ENCODE measurements at places on chromosomes 1 and 21. TPM values are rescaled to one million over a fixed set of nuclear protein-coding genes. Genes with fewer than 3 reads are reported as not detected.

Gene LCK
- 0.29 TPM for total RNA-seq

DNA sequence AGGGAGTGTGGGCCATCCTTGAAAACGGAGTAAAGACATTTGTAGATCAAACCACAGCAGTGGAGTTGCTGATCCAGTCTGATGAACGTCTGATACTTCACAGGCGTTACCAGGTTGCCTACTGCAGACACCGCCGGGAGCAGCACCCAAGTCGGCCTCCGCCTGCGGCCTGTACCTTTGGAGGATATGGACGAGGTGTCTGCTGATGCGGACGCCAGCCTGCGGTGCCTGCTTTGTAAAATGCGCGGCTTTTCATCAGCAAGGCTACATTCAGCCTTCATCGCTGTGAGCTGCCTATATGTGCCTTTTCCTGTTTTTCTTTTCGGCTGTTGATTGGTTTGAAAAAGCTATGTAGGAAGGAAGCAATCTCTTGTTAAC is 16.0 kb downstream of the SLX9 start:
- H3K4me3 ChIP-seq, result no peak overlapping the region
- H3K4me1 ChIP-seq, result peaks cover 15% of the 10 kb centered on the region
- no peak overlapping the region for H3K27ac ChIP-seq
- DNase-seq, result no peak
- H3K36me3 ChIP-seq, result peaks cover 18% of the 10 kb centered on the region

Gene SAMD11
- total RNA-seq, result 7.7 TPM

DNA sequence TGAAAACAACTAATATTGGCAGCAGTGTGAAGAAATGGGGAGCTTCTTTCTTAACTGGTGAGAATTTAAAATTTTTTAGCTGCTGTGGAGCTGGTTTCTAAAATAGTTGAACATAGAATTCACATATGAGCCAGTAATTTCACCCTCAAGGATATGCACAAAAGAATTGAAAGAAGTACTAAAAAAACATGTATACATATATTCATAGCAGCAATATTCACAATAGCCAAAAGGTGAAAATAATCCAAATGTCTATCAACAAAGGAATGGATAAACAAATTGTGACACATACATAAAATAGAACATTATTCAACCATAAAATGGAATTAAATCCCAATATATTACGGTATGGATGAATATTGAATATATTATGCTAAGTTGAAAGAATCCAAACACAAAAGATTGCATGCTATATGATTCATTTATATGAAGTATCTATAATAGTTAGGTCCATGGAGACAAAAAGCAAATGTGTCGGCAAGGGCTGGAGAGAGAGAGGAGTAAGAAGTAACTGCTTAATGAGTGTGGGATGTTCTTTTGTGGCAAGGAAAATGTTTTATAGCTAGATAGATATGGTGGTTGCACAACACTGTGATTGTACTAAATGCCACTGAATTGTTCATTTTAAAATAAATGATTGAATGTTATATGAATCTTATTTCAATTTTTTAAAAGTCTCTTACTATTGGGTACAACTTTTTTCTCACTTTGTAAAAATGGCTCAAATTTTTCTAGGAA is 14.8 kb upstream of the COL11A1 start:
- H3K4me3 ChIP-seq, result no peak overlapping the region
- H3K4me1 ChIP-seq, result no peaks in the 10 kb centered on the region
- H3K27me3 ChIP-seq, result no peaks in the 10 kb centered on the region

GRCh38 chr1:119984771-119985170 is 84.7 kb downstream of the NOTCH2 start:
- DNase-seq, result no peak
- no peaks in the 10 kb centered on the region for H3K27me3 ChIP-seq
- peaks cover 29% of the 10 kb centered on the region for H3K36me3 ChIP-seq
- H3K4me1 ChIP-seq, result peaks cover 60% of the 10 kb centered on the region
- H3K27ac ChIP-seq, result peak overlapping the region; percentile 90

DNA sequence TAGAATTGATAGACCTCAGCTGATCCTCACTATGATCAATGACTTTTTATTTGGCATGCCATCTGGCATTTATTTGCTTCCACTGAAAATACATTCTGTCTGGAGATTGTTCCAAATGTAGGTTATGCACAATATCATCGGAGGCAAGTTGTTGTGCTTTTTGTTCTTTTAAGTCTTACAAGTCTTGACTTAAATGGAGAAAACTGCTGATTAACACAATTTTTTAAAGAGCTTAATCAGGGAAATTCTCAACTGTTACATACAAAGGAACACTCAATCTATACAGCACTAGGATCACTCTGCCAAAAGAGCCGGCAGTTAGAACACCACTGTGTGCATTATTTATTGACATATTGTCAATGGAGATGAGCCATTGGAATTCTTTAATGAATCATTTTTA is 19.2 kb downstream of the CYYR1 start:
- H3K36me3 ChIP-seq, result no peaks in the 10 kb centered on the region
- no peak overlapping the region for H3K27ac ChIP-seq
- no peaks in the 10 kb centered on the region for H3K27me3 ChIP-seq
- H3K4me3 ChIP-seq, result no peak overlapping the region
- no peaks in the 10 kb centered on the region for H3K4me1 ChIP-seq

GRCh38 chr1:41914516-41914915 is 4.2 kb downstream of the HIVEP3 start:
- no peak overlapping the region for H3K27ac ChIP-seq
- no peaks in the 10 kb centered on the region for H3K27me3 ChIP-seq
- peaks cover 7% of the 10 kb centered on the region for H3K4me1 ChIP-seq
- no peaks in the 10 kb centered on the region for H3K36me3 ChIP-seq
- no peak overlapping the region for H3K4me3 ChIP-seq

- H3K27ac ChIP-seq, result no peak overlapping the region
- H3K4me3 ChIP-seq, result no peak overlapping the region
- DNase-seq, result no peak
- peaks cover 8% of the 10 kb centered on the region for H3K4me1 ChIP-seq
These were observed 8.1 kb upstream of the F3 start for GRCh38 chr1:94549706-94550105.

GRCh38 chr1:219566951-219567947 is 45.7 kb downstream of the ZC3H11B start:
- H3K27me3 ChIP-seq, result peaks cover 4% of the 10 kb centered on the region
- no peaks in the 10 kb centered on the region for H3K36me3 ChIP-seq
- no peak overlapping the region for H3K27ac ChIP-seq
- peaks cover 2% of the 10 kb centered on the region for H3K4me1 ChIP-seq
- DNase-seq, result no peak

DNA sequence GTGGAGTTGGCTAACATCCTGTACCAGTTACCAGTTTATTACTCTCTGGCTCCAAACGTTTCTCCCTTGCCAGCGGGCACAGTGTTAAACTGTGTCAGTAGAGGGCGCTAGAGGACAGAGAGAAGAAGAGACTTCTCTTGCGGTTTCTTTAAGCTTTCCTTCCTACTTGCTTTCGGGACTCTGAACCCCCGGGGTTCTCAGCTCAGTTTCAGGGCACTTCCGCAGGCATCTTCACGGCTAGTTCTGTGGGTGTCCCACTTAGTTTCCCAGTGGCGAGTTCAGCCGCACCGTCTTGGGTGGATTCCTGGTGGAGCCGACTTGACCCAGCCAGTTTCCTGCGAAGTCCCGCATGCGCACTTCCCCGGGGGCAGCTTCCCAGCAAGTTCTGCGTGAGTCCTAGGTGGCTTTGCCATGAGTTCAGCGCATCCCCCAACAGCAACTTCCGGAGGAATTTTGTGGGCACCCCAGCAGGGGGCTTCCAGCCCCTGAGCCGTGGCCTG is 37.9 kb upstream of the BTG2 start:
- H3K27ac ChIP-seq, result no peak overlapping the region
- H3K36me3 ChIP-seq, result no peaks in the 10 kb centered on the region
- peaks cover 3% of the 10 kb centered on the region for H3K27me3 ChIP-seq
- DNase-seq, result peak; percentile 98

Gene PALMD
- 5.6 TPM for total RNA-seq

DNA sequence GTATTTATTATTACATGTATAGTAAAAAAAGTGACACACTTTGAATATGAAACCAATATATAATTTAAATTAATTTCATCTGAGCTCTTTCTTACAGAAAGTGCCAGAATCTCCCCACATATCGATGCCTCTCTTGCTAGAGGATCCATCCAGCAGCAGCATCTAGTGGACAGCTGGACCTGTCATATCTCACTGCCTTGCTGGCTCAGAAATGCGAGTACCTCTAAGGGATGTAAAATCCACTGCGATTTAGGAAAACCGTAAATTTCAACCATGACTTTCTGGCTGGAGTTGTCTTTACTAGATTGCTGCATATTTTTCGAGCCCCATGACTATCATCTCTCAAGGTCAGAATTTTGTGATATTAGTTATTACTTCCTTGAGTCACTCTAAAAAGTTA is 333.8 kb downstream of the NEGR1 start:
- H3K27me3 ChIP-seq, result no peaks in the 10 kb centered on the region
- DNase-seq, result no peak
- no peak overlapping the region for H3K27ac ChIP-seq
- H3K36me3 ChIP-seq, result no peaks in the 10 kb centered on the region
- no peak overlapping the region for H3K4me3 ChIP-seq

DNA sequence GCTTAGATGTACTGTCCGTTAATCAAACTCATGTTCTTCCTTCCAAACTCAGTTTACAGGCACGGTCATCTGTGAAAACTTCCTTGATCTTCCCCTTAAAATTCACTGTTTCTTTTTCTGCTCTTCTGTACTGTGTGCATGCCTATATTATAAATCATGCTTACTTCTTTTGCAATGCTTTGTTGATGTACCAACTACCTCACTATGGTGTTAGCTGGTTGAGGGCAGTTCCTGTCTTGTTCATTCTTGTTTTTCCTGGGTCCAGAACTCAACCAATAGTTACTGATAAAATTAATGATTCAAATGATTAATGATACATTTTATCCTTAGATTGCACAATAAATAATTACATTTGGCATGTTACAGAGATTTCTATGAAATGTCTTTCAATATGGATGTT is 163.8 kb downstream of the CHRM3 start:
- H3K27me3 ChIP-seq, result no peaks in the 10 kb centered on the region
- no peaks in the 10 kb centered on the region for H3K36me3 ChIP-seq
- H3K27ac ChIP-seq, result no peak overlapping the region
- no peaks in the 10 kb centered on the region for H3K4me1 ChIP-seq

Gene RHEX
- not detected for total RNA-seq

Gene WNT2B
- total RNA-seq, result 2.2 TPM

Gene DTL
- 2.9 TPM for total RNA-seq

Gene SDC3
- 39.8 TPM for total RNA-seq

Gene ACTN2
- total RNA-seq, result not detected

GRCh38 chr1:26284597-26285347 is 4.9 kb downstream of the SH3BGRL3 start:
- peaks cover 56% of the 10 kb centered on the region for H3K4me1 ChIP-seq
- peak; percentile 99 for DNase-seq

DNA sequence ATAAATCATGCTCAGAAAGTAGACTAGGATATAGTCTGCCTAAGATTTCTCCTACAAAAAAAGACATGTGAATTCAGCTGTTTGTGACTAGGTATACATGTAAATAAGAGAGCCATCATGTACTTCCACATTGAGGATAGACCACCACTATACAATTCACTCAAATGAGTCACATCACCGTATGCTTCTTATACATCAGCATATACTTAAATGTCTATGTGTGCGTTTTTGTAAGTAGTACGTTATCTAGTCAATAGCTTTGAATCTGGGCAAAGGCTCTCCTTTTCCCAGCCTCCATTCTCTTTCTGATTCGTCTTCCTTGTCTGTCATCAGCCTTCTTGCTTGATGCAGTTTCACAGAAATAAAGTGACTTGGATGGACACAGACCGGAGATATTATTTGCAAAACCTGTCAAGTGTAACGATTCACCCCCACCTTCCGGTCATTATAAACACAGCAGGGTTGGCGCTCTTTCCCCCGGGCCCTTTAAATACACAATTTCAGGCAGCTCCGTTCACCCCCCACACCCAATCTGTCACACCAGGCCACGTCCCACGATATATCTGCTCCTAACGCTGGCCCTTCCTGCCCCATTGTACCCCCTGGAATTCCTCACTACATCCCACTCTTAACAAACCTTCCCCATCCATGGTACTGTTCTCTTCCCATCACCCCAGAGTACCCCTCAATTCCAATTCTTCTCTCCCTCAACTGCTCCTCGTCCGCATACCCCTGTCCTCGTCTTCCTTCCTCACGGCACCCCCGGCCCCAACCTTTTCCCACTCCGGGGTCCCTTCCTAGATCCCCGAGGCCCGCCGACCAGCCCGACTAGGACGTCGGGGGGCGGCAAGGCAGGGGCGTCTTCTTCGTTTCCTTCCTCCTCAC is 636 bp downstream of the VAMP4 start:
- H3K4me3 ChIP-seq, result peak overlapping the region; percentile 97
- peak overlapping the region; percentile 93 for H3K27ac ChIP-seq

GRCh38 chr1:53413175-53414001 is 45.8 kb upstream of the DMRTB1 start:
- no peaks in the 10 kb centered on the region for H3K36me3 ChIP-seq
- peaks cover 16% of the 10 kb centered on the region for H3K27me3 ChIP-seq
- peak overlapping the region; percentile 75 for H3K27ac ChIP-seq
- H3K4me1 ChIP-seq, result peaks cover 56% of the 10 kb centered on the region
- DNase-seq, result peak; percentile 93
- H3K4me3 ChIP-seq, result no peak overlapping the region

DNA sequence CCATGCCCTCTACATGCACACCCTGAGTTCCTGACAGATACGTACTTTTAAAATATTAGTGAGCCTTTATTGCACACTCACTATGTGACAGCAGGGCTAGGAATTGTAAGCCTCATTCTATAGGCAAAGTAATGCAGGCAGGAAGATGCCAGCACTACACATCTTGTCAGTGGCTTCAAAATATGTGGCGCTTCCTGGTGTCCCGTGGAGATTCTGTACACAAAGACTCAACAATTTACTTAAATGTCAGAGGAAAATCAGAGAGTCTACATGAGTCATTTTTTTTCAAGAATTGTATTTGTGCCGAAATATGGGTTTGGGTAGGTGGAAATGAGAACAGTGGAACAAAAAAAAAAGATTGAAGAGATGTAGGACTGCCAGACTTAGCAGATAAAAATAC is 27.6 kb downstream of the RNASEL start:
- H3K36me3 ChIP-seq, result no peaks in the 10 kb centered on the region
- H3K27ac ChIP-seq, result no peak overlapping the region
- no peaks in the 10 kb centered on the region for H3K4me1 ChIP-seq

Gene KCNE2
- total RNA-seq, result not detected
